WERI-Rb-1 (cell line): ENCODE measurements at places on chromosomes 2 and 18.

DNA sequence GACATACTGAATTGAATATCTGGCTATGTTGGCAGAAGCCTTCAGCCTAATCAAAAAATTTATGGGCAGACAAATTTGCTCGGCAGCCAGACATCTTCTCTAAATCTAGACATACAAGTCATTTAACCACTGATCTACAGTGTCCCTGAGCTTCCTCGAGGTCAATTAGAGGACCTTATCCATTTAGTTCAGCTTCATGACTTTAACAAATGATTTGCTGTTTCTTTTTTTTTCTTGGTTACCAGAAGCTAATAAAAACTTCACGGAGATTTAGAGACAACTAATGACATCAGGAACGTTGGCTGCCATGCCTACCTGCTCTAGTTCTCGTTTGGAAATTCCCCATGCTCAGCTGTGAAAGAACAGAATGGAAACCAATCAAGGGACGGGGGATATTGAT, 223.8 kb downstream of the BCL2 start:
- no peak for DNase-seq

GRCh38 chr2:8537562-8538155, 144.2 kb upstream of the ID2 start:
- no peak for DNase-seq

DNA sequence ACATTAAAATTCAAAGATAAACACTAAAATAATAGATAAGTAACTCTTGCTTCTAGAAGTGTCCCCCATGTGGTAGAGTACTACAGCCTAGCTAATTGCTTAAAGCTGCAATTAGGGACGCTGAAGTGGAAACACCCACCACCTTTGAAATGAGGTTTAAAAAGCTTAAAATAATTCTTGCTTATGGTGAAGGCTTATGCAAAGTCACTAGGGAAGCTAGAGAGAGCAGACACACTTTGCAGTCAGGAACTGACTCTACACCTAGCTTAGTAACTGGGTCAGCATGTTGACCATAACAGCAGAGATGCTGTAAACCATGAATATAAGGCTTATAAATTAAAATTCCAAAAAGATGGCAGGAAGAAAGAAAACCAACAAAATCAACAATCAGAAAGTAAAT, 65.4 kb upstream of the DSG1 start:
- no peak for DNase-seq

GRCh38 chr18:5518899-5519371, 24.9 kb downstream of the EPB41L3 start:
- no peak for DNase-seq

DNA sequence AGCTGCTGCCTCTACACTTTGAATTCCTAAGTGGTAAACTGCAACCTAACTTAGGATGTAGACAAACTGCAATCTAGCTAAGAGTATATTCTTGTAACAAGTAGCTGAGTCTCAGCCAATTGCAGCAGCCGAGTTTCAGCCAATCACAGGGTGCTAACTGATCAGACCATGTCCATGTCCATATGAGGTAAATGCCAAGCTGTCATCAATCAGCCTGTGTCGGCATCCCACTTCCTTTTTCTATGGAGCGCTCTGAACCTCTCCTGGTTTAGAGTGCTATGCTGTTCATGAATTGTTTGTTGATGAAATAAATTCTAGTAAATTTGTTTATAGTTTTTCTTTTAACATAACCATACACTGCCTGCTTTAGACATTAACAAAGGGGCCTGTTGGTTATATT, 408.8 kb downstream of the NBAS start:
- DNase-seq, result no peak

GRCh38 chr2:43025709-43026295, 200.6 kb downstream of the ZFP36L2 start:
- DNase-seq, result no peak

DNA sequence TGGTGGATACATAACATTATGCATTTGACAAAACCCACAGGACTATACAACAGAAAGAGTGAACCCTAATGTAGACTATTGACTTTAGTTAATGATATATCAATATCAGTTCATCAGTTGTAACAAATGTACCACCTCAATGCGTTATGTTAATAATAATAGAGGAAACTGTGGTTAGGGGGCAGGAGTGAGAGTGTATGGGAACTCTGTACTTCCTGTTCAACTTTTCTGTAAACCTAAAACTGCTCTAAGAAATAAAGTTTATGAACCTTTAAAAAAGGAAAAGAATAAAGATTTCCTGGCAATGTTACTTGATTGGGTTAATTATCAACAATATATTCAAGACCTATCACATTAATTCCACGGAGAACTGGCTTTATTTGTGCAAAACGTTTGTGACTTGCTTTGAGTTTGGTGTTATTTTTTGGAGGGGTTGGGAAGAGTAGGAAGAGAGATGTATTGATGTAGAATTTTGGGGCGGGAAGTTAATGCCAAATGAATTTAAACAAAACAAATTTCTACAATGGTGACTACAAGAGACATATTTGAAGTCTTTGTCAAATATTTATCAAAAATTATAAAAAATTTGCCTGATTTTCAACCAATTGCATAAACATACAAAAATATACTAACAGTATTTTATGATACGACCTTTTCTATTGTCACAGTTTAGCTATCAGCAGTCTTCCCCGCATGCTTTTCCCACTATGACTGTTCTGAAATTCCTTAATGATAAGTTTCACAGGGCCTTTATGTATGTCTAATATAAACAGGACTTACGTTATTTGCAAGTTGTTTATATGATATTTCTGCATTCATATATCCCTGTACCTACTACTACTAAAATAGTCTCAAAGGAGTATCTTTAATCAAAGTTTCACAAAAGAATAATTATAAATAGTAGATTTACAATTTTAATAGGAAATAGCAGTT, 2.1 kb upstream of the RTN4 start:
- DNase-seq, result no peak
